Foreskin keratinocyte (primary cell): ENCODE measurements at places on chromosomes 5 and 9.

GRCh38 chr5:104412649-104413240 lies 850.2 kb upstream of the NUDT12 start:
- DNase-seq: peak; percentile 3

DNA sequence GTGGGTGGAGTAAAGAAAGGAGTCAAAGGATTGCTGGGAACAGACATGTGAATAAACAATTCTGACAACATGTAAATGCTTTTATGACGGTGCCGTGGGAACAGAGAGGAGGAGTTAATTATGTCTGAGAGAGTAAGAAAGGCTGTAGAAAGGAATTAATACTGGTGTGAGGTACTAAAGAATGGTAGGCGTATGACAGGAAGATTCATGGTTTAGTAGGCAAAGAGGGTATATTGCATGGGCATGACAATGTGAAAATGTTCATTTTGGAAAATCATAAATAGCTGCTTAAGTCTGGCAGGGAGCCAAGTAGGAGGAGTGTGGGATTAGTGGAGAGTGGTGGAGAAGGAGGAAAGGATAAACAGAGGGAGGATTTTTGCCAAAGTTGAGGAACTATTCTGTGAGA lies 19.7 kb downstream of the NAA35 start:
- no peak for DNase-seq

DNA sequence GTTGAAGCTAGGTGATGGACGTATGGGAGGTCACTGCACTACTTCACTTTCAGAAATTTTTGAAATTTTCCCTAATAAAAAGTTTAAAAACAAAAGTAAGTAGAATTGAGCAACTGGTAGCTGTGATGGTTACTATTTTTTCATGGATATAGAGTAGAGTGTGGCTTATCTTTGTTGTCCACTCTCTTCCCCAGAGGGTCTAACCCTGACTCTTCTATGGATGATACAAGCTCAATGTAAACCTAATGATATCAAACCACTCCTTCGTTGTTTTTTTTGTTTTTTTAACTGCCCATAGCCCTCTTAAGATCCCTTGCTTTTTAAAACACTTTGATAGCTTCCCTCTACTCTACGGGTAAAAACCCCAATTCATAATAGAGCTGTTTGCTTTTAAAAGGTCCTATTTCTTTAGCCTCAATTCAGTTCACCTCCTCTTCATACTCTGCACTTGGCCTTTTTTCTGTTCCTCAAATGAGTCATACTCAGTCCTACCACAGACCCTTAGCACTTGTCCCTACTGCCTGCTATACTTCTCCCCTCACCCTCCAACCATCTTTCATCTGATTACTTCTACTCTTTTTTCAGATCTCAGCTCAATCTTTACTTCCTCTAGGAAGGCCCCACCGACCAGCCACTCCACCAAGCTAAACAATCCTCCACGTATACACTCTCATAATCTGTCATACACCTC lies 2.6 kb downstream of the HDAC3 start:
- DNase-seq: no peak

DNA sequence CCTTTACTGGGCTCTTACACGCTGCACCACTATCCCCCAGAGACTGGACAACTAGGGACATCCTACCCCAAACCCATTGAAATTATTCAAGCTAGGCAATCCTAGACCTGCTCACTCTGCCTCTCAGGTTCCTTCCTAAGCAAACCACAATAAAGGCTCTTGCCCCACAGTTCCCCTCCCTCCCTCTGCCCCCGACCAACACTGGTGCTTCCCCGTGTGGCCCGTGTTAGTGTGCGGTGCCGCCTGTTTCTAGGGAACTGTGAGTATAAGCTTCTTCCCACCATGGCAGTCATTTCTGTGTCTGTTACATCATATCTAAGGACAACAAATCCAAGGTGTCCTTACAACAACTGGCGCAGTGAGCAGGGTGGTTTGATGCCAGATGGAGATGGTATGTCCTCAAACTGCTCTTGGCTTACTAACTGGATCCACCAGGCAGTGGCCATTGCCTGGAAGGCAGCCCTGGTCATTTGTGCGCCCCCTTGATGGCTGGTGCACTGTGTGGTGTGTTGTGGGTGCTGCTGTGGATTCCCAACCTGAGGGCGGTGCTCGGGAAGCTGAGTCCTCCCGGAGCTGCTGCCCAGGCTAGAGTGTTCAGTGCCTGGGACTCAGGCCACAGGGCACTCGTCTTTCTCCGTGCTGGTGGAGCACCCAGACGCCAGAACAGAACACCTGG lies 8.4 kb upstream of the MXD3 start:
- DNase-seq: no peak

DNA sequence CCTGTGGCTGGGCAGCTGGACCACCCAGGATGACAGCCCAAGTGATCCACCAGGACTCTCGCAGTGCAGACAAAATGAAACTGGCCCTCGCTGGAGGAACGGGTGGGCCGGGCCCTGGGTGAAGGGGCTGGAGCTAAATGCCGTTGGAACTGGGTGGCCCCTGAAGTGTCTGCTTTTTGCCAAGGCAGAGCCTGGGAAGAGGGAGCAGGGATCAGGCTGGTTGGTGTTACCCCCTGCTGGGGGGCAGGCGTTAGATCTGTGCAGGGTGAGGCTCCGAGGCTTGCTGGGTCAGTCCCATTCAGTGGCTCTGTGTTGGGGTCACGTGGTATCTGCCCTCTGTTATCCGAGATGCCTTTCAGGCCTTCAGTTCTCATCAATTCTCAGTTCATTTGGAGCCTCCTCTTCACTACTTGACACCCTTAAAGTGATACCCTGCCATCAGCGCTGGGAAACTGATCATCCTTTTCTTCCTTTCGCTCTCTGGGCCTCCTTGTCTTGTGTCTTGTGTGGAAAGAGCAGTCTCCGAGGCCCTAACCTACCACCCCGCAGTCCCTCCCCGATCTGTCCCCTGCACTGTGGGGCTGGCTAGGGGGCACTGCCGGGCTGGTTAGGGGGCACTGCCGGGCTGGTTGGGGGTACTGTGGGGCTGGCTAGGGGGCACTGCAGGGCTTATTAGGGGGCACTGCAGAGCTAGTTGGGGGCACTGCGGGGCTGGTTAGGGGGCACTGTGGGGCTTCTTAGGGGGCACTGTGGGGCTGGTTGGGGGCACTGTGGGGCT lies 37.3 kb downstream of the COL5A1 start:
- DNase-seq: no peak

DNA sequence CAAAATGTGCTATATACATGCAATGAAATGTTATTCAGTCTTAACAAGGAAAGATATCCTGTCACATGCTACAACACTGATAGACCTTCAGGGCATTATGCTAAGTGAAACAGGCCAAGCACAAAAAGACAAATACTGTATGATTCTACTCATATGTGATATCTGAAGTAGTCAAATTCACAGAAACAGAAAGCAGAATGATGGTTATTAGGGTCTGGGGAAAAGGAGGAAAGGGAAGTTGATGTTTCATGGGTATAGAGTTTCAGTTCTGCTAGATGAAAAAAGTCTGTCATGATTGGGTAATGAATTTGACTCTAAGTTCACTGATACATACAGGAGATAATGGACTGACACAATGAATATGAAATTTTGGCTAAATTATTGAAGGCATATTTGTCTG lies 11.2 kb upstream of the RIC1 start:
- no peak for DNase-seq

DNA sequence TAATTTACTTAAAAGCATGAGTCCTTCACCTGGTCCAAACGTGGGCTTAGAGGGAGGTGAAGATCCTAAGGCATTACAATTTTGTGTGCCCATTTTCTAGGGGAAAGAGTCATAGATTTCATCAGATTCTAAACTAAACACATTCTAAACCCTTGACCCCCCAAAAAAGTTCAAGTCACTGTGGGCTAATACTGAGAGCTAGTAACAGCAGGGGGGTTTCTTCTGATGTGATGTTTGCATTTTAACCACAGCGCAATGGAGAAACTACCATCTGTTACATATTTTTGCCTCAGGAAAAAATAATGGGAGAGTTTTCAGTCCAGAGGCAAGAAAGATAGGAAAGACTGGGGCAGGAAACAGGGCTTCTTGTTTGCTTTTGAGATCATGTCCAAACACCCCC lies 110.8 kb upstream of the SLC1A3 start:
- no peak for DNase-seq

DNA sequence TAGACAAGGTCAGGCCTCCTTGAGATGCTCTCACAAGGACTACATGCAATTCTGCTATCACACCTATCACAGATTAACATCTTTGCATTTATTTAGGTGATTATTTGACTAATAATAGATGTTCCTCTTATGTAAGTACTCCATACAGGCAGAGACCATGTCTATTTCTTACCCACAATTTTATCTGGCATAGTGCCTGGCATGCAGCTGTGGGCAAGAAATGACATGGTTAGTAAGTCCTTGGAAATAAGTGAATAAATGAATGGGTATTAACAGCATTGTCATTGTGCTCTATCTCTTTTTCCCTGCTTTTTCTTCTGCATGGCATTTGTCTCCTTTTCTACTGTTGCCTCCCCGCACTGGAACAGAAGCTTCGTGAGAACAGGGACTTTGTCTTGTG lies 49.4 kb downstream of the SLC22A5 start:
- DNase-seq: no peak

DNA sequence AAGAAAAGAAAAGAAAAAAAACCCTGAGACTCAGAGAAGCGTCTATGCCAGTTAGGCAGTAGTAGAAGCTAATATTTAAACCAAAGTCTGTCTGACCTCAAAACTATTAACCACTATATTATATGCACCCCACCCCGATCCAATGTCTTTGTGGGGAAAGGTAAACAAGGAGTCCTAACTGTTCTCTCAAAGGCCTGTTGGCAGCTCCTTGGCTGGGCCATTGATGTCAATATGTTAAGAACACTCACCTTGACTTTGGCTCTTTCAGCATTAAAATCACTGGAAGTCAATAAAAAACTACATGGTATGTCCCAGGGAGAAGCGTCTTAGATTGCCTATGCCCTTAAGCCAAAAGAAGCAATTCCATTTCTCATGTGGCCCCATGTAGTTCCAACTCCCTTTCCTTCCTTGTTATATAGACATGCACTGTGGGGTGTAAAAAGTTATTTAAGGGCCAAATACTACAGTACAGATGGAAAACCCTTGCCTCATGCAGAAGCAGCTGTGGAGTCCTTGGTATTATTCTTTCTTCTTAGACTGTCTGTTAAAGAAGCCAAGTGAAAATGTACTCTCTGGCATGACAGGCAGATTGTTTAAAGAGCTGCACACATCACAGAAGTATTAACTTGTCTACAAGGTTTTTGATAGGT lies 308.6 kb upstream of the RPS23 start:
- no peak for DNase-seq

GRCh38 chr9:113990975-113991471 lies 87.1 kb downstream of the AMBP start:
- DNase-seq: no peak

DNA sequence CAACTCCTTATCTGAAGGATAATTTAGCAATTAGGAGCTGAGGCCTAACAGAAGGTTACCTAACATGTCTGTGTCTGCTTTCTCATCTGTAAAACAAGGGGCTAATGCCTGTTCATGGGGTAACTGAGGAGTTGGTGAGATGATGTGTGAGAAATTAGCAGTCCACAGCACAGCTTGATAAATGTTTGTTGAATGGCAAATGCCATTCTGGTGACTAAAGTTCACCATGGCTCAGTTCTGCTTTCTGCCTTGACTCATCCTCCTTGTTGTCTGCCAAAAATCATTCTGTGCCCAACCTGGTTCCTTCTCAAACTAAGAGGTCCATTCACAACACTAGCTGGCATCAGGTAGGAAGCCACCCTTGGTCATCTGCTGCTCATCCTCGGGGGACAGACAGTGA lies 552.0 kb upstream of the KLF4 start:
- peak; percentile 92 for DNase-seq

DNA sequence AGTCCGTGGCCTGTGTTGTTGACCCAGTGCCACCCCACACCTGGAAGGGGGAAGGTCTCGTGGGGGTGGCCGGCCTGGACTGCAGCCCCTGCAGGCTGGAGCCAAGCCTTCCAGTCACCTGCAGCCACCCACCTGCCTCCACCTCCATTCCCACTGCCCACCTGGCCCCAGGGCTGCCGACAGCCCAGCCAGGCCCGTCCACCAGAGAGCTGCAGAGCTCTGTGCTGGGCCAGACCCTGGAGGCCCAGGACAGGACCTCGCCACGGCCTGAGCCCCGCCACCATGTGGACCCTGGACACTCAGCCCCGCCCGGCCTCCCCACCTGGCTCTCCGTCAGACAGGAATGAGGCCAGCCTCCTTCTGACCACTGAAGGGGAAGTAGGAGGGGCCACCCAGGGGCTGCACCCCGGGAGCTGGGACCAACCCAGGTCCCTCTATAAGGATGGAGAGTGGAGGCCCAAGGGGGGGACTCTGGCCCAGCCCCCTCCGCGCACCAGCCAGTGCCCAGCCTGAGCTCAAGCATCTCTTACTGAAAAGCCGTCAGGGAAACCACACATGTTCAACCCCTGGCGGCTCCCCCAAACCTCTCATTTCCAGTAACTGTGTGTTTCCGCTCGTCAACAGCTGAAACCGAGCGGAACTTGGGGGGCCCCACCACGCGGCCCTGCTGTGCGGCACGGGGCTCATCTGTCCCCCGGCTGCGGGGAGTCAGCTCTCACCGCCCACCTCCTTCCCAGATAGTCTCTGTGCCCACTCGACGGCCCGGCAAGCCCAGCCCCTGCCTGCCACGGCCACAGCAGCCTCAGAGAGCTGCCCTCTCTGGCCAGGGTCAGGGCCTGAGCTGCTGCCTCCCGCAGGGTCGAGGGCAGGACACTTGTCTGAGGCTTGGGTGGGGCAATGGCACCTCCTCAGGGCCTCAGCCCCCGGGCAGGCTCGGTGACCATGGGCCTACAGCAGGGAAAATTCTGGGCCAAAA lies 12.8 kb downstream of the NOTCH1 start:
- no peak for DNase-seq

GRCh38 chr5:38151878-38152277 lies 106.5 kb upstream of the EGFLAM start:
- DNase-seq: no peak

DNA sequence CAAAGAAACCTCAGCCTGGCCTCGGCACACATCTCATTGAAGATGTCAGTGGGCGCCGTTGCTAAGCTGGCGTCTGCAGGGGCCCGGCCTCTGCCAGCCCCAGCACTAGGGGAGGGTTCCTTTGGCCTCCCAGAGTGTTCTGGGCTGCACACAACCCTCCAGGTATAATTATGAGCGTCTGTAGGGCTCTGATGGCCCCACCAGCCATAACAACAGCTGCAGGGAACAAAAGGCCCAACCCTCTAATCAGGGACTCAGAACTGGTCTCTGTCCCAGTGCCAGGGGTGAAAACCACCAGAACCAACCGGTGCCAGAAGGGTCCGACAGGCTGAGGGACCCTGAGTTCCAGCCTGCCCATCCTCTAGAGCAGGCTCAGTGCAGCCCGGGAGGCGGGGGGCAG lies 39.5 kb upstream of the SLC12A7 start:
- no peak for DNase-seq

DNA sequence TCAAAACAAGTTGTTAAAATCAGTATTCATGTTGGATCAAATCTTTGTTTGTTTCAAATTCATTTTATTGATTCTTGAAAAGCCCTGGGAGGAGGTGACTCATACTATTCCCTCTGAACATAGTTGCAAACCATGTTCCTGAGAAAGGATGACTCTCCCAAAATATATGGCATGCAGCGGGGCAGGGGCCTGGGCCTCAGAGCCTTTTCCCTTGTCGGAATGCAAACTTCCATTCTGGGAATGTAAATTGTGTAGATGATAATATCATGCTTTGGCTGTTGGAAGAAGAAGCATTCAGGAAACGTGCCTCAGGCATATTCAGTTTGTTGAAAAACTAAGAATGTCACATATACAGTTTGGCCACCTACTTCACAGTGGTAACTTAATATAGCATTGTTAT lies 242.0 kb downstream of the AUH start:
- DNase-seq: peak; percentile 60
